ENCODE measurements at places on chromosomes 6 and 20.

DNA sequence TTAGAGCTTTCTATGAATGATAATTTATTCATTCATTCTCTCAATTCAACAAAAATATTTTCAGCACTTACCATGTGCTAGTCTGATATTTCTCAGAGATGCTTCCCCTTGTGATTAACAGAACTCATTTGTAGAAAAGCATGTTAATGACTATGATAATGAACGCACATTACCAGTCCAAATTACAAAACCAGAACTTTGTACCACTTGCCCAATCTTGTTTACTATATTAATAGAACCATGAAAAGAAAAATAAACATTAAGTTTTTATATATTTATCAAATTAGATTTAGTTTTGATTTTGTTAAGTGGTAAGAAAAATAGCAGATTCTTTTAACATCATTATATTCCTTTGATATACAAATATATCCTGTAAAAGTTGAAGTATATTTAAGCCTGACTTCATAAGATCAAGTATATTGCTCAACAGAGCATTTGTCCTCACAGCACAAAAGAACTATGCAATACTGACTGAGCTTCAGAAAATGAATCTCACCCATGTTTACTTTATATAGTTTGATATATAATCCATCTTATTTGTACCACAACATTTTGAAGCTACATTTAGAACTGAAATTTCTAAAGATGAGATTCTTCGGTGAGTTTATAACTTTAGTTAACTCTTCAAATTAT lies 48.9 kb downstream of the TMEM244 start:
- DNase-seq: no peak

- DNase-seq: no peak
Observed at GRCh38 chr6:128376952-128377503, 143.4 kb downstream of the PTPRK start.

DNA sequence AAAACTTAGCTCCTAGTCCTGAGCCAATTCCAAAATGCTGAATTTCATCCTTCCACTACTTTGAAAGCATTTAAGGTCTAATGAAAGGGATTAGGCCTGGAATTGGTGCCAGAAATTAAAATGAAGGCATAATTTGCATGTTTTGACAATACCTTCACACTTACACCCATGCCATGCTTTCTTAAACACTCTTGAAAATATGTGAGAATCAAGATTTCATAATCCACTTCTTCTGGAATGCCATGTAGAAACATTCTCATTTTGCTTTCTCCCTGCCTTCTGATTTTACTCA lies 77.1 kb downstream of the ANKEF1 start:
- no peak for DNase-seq

DNA sequence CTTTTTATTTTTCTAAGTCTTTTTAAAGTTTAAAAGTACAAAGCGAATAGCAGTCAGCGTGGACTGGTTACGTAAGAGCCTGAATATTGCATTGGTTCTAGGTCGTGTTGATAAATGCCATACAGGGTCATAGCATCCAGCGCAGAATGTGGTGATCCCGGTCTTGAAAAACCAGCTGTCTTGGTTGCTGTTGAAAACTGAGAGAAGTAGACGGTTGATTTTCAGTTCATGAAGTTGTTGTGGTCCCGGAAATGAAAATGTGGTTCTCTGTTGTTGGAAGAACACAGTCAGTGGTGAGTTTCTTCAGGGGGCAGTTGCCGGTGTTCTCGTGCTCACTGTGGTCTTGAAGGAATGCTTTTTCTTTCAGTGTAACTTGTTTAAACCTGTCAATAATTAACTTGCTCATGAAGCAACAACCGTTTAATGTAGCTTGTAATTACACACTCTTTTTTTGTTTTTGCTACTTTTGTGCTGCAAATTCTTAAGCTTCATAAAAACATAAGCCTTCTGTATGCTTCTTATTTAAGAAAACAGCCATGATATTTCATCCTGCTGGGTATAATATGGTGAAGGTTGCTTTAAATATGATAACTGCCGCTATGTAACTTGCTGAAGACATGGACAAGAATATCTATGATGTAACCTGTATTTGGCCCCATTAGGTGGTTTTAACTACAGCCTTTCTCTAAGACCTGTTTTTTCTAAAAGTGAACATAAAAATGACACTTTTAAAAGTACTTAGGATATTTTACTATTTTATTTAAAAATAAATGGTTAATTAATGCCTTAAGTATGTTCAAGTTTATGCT lies 64.8 kb upstream of the KIF25 start:
- no peak for DNase-seq

DNA sequence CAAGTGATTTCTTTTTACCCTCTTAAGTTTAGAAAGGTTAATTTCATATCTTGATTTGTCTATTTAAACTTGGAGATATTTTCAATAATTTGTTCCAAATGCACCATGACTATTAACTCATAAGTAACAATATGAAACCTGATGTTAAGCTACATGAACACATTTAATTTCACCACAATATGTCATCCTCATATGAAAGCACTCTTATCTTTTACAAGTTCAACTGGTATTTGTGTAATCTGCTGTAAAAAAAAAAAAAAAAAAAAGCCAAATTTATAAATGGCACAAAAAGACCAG lies 110.4 kb downstream of the HFE start:
- no peak for DNase-seq

- no peak for DNase-seq
Observed at GRCh38 chr20:58149437-58150091, 78.9 kb downstream of the ANKRD60 start.

GRCh38 chr6:7615611-7616383 lies 25.8 kb downstream of the SNRNP48 start:
- peak; percentile 29 for DNase-seq

DNA sequence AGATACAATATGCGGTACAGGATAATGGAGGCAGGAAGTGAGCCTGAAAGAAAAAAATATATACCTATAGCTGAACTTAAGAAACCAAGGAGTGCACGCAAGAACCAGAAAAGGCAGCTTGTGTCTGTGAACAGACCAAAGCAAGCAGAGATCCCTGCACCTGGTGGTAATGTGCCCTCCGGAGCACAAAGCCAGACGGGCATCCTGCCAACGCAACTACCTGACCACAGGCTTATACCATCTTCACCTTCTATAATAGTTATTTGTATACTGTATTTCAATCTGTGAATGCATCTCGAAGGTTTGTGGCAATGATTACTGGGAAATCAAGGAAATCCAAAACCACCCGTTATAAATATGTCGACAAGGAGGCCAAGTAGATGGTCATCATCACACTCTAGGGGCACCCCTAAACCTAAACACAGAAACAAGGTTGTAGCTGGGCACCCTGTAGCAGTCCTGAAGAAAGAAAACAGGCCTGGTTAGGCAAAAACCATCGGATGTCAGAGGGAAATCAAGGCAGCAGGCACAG lies 801 bp downstream of the FBXL4 start:
- no peak for DNase-seq

GRCh38 chr6:44342489-44342888 lies at the start of gene SPATS1:
TSS of gene SPATS1 (plus strand) at chr6:44342650. CDS start at chr6:44343096, 446 bp downstream.
- no peak for DNase-seq

DNA sequence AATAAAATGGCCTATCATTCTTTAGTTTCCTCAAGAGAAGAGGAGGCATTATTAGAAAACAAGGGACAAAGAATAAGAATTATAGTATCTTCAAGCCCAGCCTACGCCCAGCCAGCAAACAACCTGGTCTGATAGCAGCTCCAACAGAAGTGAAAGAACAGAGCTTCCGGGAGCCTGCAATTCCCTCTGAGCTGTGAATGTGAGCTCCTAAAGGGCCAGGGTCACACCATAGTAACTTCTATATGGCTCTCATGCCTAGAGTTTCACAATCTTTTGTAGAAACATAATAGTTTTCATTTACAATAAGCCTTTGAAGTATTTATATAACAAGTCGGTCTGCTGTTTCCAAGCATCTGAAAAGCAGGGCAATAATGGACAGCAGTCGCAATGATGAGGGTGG lies 116.5 kb downstream of the SMLR1 start:
- DNase-seq: no peak

DNA sequence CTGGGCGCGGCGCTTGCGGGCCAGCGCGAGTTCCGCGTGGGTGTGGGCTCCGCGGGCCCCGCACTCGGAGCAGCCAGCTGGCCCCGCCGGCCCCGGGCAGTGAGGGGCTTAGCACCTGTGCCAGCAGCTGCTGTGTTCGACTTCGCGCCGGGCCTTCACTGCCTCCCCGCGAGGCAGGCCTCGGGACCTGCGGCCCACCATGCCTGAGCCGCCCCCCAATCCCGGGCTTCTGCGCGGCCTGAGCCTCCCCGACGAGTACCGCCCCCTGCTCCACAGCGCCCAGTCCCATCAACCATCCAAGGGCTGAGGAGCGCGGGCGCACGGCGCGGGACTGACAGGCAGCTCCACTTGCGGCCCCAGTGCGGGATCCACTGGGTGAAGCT lies 36.2 kb downstream of the RIOK1 start:
- DNase-seq: no peak

DNA sequence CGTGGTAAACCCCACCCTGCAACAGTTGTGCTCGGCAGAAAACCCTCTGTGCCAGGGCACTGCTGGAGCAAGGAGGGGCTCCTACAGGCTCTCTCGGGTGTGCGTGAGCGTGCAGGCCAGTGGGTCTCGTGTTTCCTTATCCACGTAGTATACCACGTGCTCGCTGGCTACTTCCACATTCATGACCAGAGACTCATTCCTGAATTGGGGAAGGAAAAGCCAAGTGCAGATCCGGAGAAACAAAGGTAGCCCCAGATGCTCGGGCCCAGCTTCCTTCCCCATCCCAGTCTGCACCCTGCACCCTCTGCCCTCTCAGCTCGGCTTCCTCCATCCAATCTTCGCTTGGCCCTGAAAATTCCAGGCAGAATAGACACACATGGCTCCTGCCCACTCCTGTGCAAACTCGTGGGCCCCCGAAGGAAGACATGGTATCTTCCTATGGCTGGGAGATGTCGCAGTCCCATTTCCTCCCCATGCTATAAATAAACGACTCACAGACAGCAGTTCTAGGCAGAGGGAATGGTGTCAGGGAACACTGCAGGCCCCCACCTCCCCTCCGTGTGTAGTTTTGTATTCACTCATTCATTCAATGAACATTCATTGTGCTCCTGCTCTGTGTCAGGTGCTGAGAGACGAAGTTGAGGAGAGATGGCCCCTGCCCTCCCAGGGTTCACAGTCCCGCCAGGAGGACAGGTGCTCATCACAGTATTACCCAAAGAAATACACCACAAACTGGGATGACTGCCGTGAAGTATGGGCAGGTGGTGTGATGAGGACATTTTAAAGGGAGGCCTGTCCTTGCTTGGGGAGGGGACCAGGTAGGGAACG lies 29.6 kb downstream of the NPEPL1 start:
- no peak for DNase-seq

DNA sequence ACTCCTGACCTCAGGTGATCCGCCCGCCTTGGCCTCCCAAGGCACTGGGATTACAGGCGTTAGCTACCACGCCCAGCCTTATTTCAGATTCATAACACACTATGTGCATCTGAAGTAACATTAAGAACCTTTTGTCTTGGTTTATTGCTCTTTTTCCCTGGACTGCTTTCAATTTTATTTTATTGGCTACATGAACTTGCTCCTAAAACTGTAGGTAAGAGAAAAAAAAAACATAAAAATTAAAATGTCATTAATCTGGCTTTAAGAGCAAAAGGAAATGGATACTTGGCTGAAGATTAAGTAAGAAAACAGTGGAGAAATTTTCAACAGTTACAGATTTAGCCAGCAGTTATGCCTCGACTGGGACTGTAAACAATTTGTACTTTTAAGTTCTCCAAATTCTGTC lies 62.5 kb downstream of the GJA1 start:
- no peak for DNase-seq

DNA sequence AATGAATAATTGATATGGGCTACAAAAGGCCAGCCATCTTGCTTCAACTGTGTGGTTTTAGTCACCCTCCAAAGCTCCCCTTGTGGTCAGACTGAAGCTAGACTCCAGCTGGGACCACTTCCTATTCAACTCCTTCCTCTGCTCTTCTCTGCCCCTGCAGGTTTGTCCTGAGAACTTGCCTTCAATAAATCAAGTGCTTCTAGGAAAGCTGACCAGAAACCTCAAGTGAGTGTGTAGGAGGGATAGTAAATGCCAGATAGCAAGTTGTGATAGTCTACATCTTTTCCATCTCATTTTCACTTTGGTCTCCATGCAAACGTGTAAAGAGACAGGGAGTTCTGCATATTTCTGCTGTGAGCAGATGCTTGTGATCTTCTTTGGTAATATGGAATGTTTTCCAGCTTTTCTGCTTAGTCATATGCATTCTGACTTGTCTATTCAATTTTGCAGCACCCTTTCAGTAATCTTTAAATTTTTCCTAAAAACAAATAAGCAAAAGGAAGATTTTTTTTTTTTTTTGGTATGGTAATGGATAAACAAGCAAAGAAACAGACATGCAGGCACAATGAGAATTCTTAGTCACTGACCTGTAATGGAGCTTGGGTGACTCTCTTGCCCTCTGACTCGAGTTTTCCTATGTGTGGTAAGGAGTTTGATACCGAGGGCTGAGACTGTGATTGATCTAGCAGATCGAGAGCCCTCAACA lies 201.3 kb upstream of the BTBD3 start:
- DNase-seq: peak; percentile 87

DNA sequence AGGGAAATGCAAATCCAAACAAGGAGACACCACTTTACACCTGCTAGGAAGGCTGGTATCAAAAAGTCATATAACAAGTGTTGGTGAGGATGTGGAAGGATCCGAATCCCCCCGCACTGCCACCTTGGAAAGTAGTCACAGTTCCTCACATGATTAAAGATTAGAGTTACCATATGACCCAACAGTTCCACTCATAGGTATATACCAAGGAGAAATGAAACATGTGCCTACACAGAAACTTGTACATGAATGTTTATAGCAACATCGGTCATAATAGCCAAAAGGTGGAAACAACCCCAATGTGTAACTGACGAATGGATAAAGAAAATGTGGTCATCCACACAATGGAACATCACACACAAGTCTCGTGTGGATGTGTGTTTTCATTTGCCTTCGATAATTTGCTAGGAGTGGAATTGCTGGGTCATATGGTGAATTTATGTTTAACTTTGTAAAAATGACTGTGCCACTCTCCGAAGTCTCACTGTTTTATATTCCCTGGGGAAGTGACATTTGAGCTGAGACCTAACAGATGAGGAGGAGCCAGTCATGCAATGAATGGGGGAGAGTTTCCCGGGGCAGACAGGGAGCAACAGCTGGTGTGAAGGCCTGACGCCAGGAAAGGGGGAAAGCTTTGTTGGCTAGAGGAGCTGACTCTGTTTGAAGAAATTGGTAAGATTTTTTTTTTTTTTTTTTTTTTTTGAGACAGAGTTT lies 125.9 kb upstream of the MLN start:
- no peak for DNase-seq

GRCh38 chr6:15819841-15820240 lies 157.0 kb upstream of the DTNBP1 start:
- no peak for DNase-seq

- DNase-seq: no peak
Observed at GRCh38 chr6:12245763-12246718, 44.1 kb upstream of the EDN1 start.

- DNase-seq: no peak
Observed at GRCh38 chr6:6890400-6890858, 217.3 kb upstream of the RREB1 start.

DNA sequence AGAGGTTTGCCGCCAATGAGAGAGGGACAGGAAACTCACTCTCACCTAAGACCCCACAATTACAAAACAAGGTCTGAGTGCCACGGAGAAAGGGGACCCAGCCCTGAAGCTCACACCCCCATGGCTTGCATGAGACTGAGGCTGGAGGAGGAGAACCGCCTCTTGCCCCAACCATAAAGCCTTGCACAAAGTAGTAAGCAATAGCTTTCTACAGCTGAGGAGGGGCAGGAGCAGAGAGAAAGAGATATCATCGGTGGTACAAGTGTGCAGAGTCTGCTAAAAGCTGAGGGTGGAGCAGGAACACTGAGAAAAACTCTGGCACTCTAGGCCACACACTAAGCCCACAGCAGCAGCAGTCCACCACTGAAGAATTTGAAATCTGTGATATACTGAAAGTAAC lies 37.7 kb downstream of the OSTM1 start:
- no peak for DNase-seq

Measured in fibroblast of skin of left quadriceps (primary cell).